ENCODE measurements at places on chromosomes 7 and 10.
A peak's percentile ranks its signal among the peaks of the same experiment; 100 is the strongest.

- DNase-seq, result no peak
These were observed 211.4 kb downstream of the THSD7A start for GRCh38 chr7:11620406-11621253.

- DNase-seq, result no peak
These were observed 6.9 kb downstream of the C10orf105 start for GRCh38 chr10:71712572-71713134.

- no peak for DNase-seq
These were observed 536.1 kb downstream of the LRMDA start for GRCh38 chr10:75967491-75967890.

DNA sequence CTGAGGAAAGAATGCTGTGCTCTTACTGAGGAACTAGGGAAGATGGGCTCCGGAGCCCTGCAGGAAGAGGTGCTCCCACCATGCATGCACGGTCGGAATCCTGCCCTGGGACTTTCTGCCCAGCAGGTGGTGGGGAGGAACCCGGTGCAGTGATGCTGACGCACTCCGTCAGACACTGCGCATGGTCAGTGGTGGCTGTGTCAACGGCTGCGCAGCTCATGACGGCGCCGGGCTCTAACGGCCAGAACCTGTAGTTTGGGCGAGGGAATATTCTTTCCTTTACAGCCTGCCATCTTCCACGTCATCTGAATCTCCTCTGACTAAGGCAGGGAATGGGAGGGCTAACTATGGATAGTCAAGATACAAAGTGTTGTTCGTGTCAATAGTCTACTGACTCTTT, 189.2 kb upstream of the MGMT start:
- no peak for DNase-seq

GRCh38 chr10:132158122-132158741, 28.5 kb upstream of the DPYSL4 start:
- DNase-seq, result no peak

DNA sequence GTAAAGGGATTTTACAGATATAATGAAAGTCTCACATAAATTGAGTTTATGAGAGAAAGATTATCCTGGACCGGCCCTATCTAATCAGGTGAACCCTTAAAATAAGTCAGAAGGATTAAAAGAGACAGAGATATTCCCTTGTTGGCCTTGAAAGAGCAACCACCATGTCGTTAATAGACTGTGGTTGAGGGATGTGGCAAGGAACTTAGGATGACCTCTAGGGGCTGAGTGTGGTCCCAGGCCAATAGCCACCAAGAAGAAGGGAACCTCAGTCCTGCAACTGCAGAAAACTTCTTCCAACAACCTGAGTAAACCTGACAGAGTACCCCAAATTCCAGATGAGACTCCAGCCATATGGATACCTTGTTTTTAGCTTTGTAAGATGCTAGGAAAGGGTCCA, 121.5 kb downstream of the POLR1F start:
- no peak for DNase-seq

DNA sequence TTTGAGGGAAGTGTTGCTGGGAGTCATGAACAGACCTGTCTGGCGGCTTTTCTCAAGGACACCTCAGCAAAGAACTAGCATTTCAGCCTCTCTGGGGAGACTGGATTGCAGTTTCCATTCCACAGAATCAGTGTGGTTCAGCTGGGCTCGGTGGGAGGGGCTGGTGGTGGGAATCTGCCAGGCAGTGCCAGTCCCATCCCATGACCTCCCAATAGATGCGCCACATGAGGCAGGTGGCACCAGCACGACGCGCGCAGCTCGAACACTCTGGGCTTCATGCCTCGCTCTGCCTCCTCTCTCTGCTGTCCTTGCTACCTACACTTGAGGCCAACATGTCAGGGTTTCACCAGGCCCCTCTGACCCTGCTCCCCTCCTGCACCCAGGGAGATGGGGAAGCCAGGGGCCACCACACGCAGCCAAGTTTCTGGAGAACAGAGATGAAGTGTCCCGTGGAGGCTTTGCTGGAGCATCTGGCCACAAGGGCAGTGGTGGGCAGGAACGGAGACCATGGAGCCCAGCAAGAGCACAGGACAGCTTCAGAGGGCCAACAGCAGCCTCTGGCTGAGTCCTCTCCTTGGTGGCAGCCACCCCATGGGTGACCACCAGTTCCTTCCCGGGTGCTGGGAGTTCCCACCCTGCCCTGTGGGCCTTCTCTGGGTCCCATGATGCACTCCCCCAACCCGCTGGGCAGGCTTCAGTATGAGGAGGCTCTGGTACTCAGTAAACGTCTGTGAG, 2.3 kb downstream of the NACAD start:
- DNase-seq, result peak; percentile 76

- no peak for DNase-seq
These were observed 75.7 kb upstream of the ELN start for GRCh38 chr7:73952266-73952665.

GRCh38 chr10:90560331-90560730, 297.5 kb downstream of the HTR7 start:
- no peak for DNase-seq

GRCh38 chr10:75402486-75403143, 1.1 kb upstream of the ZNF503 start:
- no peak for DNase-seq

DNA sequence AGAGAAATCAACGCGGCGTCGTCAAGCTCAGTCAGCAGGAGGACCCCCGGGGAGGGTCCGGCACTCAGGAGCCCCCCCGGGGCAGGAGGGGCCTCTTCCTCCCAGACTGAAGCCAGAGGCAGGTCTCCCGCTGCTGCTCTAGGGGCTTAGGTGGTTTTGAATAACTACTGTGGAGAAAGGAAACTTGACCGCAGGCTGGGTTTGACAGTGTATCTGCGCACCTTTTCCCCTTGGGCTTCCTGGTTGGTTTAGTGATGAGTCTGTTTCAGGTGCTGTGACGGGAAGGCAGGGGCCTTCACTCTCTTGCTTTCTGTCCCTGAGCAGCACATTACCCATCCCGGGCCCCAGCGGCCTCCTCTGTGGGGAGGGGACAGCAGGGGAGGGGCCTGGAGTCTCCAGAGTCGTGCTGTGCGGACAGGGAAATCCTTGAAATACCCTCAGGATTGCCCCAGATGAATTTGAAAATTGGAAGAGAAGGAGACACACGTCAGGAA, 262.2 kb downstream of the ADARB2 start:
- no peak for DNase-seq

DNA sequence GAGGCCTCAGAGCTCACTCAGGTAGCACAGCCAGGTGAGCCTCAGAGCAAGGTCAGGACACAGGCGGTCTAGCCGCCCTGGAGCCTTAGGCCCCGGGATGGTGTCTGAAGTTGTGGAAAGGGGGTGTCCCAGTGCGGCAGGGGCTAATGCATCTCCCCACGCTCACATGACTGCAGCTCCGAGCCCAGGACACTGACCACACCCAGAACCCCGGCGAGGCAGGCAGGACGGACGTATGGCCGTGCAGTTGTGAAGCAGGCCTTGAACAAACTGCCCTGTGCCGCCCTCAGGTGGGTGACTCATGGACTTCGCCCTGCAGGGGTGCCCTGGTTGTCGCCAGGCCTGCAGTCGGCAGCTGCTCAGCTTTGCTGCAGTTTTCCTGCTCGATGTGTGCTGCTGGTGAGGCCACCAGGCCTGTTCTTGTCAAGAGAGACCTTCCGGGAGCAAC, 5.0 kb upstream of the PRKAR1B start:
- no peak for DNase-seq

DNA sequence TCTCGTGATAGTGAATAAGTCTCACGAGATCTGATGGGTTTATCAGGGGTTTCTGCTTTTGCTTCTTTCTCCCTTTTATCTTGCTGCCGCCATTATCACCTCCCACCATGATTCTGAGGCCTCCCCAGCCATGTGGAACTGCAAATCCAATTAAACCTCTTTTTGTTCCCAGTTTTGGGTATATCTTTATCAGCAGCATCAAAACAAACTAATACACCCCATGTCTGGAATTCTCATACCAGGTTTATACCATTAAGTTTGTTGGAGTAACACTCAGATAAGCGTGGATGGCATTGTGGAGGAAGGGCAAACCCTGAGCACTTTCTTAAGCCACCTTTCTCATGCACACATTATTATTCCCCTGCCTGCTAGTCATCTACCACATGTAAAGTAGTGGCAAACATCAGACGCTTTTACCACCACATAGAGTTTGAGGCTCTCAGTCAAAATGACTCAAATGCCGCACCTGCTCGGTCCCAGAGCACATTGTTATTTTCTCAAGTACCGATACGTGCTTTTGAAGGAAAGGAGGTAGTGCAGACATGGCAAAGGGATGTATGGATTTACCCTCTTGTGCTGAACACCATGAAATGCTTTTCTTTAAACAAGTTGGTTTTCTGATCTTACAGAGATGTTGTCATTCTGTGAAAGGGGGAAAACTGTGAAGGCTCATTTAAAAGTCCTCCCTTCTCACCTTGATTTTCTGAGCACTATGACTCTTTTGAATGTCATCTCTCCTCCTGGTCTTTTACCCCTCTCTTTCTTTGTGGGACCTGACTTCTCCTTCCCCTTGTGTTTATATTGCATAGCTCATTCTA, 429.7 kb downstream of the EXOC4 start:
- DNase-seq, result no peak

GRCh38 chr10:15069230-15069629, 19.3 kb downstream of the ACBD7 start:
- no peak for DNase-seq

DNA sequence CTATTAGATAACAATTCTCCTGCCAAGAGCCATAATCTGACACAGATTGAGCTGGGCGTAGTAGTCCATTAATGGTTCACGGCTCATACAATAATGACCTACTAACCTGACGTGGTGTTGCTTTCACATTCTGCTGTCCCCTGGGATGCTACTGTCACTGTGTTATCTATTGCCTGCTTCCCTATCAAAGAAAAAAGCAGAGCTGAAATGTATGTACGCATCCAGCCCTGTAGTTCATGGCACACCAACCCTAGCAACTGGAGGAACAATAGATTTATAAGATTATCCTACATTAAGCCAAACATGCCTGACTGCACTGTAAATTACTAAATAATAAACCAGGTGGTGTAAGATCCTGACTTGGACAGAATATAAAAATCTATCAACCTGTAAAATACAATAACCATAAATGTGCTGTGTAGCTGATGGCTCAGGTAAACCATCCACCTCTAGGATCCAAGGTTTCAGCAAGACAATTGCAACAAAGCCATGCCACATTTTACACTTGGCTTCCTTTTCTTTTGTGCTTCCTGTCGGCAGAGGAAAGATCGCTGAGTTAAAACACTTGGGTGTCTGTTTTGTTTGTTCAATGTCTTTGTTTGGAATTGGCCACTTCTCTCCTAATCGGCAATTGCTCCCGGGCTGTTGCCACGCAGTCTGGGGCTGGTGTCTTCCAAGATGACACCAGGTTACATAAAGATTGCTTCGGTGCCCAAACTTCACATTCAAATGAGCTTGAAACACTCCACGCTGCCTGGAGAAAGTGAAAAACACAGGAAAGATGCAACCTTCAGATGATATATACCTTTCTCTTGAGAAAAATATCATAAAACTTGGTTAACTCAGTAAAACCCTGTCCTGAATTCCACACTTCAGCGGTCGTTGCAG, 143.9 kb upstream of the MGMT start:
- DNase-seq, result no peak

- no peak for DNase-seq
These were observed 350.6 kb upstream of the MKI67 start for GRCh38 chr10:128476845-128477244.

DNA sequence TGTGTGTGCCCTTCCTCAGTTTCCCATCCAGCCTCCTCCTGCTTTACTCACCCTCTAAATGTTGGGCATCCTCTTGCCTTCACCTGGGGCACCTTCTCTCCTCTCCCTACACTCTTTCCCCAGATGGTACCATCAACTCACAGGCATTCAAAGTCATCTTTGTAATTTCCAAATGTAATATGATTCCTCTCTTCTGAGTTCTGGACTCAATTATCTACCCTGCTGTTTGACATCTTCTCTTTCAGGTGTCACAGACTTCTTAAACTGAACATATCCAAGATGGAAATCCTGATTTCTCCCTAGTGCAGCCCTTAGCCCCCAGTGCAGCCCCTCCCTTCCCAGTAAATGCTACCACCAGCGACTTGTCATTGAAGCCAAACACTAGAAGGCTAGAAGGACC, 422.8 kb downstream of the KCNMA1 start:
- DNase-seq, result no peak

DNA sequence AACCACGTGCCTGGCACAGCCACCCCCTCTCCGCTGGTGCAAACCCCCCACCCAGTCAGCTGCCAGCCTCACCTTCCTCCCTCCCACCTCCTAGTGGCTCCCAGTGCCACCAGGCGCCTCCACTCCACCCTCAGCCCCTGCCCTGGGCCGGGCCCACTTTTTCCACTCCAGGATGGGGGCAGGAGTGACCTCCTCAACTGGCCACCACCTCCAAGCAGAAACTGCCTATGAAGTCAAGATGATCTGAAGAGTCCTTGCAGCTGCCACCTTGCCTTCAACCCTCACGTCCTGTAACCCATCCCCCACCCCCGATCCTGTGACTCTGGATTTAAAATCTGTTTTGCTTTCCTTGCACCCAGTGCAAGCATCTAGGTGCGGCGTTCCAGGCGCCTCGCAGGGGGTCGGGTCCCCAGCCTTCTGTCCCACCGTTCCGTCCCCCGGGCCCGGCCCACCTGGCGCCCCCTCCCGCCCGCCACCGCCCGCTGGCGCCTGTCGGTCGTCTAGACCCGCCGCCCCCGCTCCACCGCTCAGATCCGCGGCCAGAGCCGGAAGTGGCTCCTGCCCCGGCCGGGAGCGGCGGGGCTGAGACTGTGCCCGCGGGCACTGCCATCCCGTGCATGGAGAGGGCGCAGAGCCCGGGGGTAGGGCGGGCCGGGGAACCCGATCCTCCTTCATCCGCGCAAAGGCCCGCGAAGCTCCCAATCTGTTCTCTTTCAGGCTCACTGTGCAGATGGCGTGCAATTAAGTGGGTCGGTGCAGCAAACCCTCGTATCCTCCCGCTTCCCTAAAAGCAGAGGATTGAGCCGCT, 51.2 kb upstream of the GTF2I start:
- no peak for DNase-seq

DNA sequence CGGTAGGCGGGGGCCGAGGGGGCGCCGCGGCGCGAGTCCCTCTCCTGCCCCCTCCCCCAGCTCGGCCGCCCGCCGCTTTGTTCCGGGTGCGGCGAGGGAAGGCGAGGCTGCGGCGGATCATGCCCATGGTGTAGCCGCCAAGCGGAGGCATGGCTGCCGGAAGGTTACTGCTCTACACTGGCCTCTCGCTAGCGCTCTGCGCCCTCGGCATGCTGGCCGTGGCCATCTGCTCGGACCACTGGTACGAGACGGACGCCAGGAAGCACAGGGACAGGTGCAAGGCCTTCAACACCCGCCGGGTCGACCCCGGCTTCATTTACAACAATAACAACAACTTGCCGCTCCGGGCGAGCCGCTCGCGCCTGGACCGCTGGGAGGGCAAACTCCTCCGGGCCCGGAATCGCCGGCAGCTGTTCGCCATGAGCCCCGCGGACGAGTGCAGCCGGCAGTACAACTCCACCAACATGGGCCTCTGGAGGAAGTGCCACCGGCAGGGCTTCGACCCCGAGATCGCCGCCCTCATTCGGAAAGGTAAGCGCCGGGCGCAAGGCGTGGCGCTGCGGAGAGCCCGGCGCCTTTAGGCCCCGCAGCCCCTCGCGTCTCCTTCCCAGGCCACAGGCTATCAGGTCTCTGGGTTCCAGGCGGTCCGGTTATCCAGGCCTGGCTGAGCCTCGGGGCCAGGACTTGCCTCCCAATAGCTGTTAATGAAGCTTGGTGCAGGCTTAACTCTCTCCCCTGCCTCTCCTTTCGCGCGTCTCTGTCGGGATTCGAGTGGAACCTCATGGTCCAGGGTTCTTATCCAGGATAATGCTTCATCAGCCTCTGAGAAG, 513 bp downstream of the TMEM178B start:
- DNase-seq, result peak; percentile 64

GRCh38 chr7:40580776-40581175, 446.0 kb downstream of the SUGCT start:
- DNase-seq, result no peak

- DNase-seq, result no peak
These were observed 755.2 kb downstream of the AUTS2 start for GRCh38 chr7:70353330-70353945.
